ENCODE measurements at places on chromosomes 4 and X.
A peak's percentile ranks its signal among the peaks of the same experiment; 100 is the strongest.

- DNase-seq: no peak
Measured at GRCh38 chrX:32195611-32196010, 1015.7 kb downstream of the DMD start.

- no peak for DNase-seq
Measured at GRCh38 chr4:158810487-158811215, 41.8 kb downstream of the FNIP2 start.

- DNase-seq: no peak
Measured at GRCh38 chr4:145536044-145536443, 54.4 kb downstream of the SMAD1 start.

DNA sequence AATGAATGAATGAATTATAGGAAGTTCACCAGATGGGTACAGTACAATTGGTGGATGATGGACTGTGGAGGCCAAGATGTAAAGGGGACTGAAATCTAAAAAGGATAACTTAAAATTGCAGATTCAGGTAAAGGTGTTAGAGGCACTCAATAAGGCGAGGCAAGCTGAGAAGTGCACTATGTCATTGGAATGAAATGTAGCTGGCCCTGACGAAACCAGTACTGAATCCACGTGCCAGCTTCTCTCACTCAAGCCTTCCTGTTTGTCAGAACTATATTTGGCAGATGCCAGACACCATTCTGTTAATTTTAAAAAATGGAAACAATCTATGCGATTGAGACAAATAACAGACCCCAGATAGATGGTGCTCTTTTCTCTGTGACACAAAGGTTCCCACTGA lies 1039.1 kb upstream of the TENM3 start:
- no peak for DNase-seq

GRCh38 chr4:112515198-112516065 lies 548 bp downstream of the NEUROG2 start:
- peak; percentile 37 for DNase-seq

DNA sequence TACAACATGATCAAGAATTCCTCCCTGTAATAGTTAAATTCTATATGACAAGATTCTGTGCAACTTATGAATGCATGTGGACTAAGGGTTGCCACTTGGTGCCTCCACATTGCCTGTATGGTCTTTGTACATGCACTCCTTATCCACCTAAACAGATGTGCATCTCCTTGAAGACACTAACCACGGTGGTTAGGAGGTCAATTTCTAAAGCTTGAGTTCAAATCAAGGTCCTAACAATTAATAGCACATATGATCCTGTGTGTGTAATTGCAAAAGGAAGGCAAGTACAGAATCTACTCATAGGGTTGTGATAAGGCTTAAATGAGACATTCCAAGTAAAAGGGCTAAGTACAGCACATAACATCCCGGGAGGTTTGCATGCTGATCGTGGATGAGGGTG lies 1.5 kb upstream of the IL21 start:
- no peak for DNase-seq

DNA sequence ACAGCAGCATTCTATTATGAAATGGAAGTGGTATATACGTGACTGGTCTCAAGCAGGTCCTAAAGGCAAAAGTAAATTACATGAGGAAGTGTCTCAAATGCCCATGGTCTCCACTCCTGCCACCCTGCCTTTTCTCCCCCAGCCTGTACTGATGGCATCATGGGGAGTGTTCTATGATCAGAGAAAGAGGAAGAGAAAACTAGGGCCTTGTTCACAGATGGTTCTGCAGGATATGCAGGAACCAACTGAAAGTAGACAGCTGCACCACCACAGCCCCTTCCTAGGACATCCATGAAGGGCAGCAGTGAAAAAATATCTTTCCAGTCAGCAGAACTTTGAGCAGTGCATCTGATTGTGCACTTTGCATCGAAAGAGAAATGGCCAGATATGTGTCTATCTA lies 901.5 kb downstream of the ARAP2 start:
- no peak for DNase-seq

DNA sequence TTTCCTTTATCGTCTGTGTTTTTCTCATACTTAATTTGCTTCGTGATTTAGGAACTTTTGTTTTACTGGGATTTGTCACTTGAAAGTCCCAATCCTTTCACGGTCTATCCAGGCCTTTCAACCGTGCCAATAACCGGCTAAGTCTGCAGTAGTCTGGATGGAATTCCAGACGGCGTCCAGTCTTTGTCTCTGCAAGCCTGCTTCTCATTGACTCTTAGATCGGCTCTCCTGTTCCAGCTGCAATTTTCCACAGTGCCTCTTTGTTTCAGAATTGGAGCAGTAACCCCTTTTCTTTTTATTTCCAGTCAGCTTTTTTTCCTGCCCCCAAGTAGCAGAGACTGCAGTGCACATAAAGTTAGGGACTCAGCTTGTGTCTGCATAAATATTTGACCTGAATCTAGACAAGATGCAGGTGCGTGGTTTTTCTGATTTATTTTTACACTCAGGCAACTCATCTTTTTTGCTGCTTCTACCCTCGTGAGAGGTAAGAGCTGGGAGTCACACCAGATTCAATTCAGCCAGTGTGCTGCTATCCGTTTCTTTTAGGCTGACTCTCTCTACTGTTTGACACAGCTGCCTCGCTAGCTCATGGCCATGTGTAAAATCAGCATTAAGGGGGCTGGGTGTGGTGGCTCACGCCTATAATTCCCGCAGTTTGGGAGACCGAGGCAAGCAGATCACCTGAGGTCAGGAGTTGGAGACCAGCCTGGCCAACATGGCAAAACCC lies 37.4 kb upstream of the DHRSX start:
- DNase-seq: no peak

GRCh38 chr4:154642373-154643009 lies 30.0 kb upstream of the FGG start:
- DNase-seq: no peak

DNA sequence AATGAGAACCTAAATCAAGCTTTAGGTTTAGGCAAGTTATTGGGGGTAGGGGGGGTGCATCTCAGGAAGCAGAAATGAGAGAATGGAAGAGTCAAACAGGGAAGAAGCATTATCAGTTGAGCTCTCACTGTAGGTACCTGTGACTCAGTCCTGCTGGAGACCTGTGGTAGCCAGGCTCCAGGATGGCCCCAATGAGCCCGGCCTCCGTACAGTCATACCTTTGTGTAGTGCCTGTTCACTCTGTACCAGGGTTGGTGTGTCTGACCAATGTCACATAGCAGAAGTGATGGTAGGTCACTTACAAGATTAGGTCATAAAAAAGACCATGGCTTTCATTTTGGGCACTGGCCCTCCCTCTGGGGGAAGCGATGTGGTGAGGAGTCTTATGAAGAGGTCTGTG lies 45.3 kb upstream of the NMU start:
- no peak for DNase-seq

- DNase-seq: no peak
Measured at GRCh38 chrX:72040506-72040905, 91.2 kb downstream of the RTL5 start.
